ENCODE measurements at places on chromosomes 5 and 9.
A peak's percentile ranks its signal among the peaks of the same experiment; 100 is the strongest.

DNA sequence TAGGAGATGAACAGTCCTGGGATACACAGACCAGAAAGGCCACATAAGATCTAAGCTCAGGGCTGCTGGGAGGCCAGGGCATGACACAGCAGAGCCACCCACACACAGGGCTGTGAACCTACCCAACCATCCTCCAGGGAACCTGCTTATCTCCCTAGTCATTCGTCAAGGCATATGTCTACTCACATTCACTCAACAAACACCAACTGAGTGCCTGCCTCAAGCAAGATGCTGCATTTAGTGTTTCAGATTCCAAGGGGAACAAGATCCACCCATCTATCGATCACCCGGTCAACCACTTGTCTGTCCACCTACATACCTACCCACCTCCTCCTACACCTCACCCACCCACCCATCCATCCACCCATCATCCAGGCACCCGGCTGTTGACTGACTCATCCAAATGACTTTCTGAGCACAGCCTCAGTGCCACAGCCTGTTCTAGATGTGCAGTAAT lies 1.9 kb downstream of the DPM2 start:
- DNase-seq: no peak

- DNase-seq: no peak
These were observed 244.9 kb upstream of the IRX1 start for GRCh38 chr5:3350781-3351180.

DNA sequence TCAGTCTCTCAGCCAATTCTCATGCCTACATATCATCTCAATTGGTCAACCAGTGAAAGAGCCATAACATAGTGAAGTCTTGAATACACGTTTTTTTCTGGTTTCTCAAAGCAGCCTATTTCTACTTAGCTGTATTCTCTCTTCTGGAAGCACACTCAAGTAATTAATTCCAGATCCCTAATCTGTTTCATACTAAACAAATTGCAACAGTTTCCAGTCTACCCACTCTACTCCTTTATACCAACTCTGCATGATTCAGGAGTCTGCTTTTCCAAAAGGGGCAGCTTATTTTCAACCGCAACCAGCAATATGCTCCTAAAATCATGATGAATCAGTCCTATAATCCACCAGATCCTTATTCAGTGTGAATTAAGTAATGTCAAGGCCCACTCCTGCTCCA lies 211.7 kb downstream of the TLE1 start:
- DNase-seq: no peak

DNA sequence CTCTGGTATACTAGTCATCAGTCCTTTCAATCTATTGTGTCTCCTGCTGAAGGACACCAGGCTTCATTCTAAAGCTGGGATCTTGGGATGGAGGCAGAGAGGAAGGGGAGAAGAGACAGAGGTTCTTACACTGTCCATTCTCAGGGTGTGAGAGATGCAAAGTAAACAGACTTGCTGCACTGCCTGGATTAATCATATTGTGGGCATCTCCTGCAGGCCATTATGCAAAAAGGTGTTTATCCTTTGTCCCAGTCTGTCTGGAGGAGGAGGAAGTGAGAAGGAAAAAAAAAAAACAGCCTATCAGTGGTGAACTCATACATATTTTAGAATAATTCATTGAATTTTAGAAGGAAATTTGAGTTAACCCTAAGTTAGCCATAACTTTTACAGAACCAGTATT lies 92.9 kb upstream of the TNPO1 start:
- no peak for DNase-seq

GRCh38 chr5:15002173-15002572 lies 130.6 kb upstream of the ANKH start:
- no peak for DNase-seq

GRCh38 chr5:59704936-59705335 lies 188.6 kb downstream of the PDE4D start:
- DNase-seq: no peak

DNA sequence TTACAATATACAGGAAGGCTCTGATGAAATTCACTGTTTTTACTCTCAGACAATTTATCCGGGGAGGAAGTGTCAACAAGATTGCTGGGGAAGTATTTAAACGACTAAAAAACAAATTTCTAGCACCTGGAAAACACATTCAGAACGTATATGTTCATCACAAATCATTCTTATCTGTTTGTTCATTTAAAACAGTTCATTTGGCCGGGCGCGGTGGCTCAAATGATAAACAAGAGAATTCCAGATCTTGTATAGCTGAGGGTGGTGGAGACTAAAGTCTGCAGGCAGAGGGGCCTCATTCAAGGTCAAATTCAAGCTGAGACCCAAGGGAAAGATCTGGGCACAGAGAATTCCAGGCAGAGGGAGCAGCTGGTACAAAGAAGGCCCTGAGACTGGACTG lies 90.0 kb downstream of the STK10 start:
- no peak for DNase-seq

DNA sequence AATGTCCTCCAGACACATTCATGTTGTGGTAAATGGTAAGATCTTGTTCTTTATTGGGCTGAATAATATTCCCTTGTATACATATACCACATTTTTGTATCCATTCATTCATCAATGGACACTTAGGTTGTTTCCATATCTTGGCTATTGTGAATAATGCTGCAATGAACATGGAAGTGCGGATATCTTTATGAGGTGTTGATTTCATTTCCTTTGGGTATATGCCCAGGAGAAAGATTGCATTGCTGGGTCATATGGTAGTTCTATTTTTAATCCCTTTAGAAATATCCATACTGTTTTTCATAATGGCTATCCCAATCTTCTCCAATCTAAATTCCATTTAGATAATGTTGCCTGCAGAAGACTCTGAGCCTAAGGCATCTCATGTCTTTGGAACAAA lies 78.0 kb upstream of the TNC start:
- DNase-seq: no peak

- DNase-seq: no peak
These were observed 42.4 kb downstream of the NTRK2 start for GRCh38 chr9:84711936-84712335.

GRCh38 chr5:43256261-43256966 lies 56.8 kb downstream of the HMGCS1 start:
- DNase-seq: no peak

DNA sequence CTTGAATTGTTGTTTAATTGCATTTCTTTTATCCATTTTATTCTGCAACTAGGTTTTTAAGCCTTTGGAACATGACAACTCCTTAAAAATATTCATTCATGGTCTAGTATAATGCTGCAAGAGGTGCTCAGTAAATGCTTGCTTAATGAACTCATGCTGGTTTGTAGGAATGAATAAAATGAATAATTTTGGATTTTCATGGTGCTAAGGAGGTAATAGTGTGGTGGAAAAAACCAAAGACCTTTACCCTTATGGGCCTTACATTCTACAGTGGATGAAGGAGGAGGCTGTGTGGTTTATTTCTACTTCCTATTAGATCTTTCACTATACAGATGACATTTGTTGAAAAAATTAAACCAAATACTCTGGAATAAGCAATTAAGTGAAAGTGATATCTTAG lies 43.4 kb downstream of the LRRTM2 start:
- DNase-seq: no peak

- no peak for DNase-seq
These were observed 31.8 kb downstream of the CCNJL start for GRCh38 chr5:160280384-160281095.

DNA sequence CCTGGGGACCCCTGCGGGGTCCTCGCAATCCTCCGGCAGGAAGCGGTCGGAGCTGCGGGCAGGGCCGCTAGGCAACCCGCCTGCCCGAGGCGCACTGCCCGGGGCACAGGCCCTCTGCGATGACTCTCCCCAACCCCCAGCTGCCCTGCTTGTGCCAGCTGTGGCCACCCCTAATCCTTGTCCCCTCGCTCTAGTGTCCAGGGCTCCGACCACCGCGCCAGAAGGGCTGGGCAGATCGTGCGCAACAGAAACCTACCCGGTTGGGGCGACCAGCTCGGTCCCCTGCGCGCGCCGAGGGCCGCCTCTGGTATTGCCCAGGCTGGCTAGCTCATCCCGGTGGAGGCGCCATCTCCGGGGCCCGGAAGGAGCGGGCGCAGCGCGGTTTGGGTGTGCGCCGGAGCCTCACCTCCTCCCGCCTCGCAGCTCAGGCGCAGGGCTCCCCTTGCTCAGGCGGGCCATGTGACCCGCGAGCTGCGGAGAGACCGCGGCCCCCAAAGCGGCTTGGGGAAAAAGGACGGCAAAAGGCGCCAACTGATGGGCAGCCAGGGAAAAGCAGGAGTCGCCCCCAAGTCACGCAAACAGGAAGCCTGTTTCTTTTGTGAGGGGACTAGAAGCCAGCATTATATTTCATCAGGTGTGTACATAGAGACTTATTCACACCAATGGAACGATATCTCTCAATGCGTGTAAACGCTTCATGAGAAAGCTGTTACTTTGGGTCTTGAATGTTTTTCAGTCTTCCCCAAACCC lies 46.8 kb upstream of the RNF20 start:
- peak; percentile 69 for DNase-seq

- DNase-seq: no peak
These were observed 21.4 kb downstream of the LHFPL2 start for GRCh38 chr5:78627175-78627574.

DNA sequence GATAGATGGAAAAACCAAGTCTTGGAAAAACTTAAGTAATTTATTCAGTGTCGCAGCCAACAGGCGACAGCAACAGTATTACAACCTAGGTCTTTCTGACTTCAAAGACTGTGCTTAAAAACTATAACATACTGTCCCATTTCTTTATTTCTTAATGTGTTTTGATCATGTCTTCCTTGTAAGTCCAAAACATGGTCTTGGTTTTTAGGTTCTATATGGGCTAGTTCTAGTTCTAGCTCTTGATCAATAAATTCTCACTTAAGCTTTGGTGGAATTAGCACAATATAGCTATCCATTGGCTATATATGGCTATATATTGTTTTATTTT lies 69.9 kb downstream of the IQGAP2 start:
- no peak for DNase-seq

DNA sequence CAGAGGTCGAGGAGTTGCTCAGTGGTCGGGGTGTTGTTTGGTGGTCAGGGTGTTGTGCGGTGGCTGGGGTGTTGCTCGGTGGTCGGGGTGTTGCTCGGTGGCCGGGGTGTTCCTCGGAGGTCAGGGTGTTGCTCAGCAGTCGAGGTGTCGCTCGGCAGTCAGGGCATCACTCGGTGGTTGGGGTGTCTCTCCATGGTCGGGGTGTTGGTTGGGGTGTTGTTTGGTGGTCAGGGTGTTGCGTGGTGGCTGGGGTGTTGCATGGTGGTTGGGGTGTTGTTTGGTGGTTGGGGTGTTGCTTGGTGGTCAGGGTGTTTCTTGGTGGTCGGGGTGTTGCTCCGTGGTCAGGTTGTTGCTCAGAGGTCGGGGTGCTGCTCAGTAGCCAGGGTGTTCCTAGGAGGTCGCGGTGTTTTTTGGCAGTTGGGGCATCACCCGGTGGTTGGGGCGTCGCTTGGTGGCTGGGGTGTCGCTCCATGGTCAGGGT lies 11.0 kb upstream of the GPSM1 start:
- no peak for DNase-seq

DNA sequence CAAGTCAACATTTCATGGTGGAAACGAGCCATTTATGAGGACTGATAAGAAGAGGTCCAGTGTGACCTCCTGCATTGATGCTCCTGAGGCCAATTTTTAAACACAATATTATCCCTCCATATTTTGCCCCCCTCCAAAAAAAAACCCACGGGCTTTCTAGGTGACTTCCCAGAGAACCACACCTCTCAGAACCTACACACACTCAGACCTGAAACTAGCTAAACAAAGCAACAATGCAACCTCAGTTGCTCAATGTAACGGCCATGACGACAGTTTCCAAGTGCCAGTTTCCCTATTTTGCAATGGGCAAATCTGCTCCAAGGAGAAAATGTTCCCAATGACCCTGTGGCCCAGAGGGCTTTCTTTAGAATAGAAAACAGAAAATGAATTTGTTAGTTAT lies 3.5 kb downstream of the NRG2 start:
- DNase-seq: no peak

DNA sequence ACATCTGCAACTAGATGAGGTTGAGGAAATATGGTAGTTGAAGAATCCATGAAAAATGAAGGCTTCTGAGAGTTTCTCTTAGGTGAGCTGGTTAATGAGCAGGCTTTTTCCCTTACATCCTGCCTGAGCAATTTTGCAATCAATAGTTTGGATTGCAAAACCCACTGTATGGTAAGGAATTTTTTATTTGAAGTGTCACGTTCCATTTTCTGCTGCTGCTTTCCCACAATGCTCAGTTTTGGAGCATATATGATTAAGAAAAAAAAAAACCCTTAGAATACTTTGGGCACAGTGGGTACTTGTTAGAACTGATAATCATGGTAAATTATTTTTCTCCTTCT lies 144.2 kb downstream of the PCSK1 start:
- DNase-seq: no peak

GRCh38 chr9:38058452-38059232 lies 10.4 kb downstream of the SHB start:
- DNase-seq: no peak

GRCh38 chr5:11164531-11165294 lies 403.7 kb upstream of the DAP start:
- DNase-seq: no peak

DNA sequence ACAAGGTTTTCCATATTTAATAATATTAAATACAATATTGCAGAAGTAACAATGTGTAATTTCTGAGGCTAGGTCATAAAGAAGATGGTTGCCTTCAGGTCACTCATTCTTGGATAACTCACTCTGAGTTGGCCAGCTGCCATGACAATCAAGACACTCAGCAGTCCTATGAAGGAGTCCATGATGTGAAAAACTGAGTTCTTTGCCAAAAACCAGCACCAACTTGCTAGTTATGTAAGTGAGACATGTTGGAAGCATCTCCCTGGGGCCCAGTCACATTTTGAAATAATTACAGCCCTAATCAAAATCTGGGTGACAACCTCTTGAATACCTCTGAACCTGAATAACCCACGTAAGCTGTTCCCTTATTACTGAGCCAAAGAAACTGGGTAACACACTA lies 453.2 kb downstream of the CDH18 start:
- DNase-seq: no peak

Data from neuronal stem cell (in vitro differentiated cells).